ENCODE measurements at places on chromosomes 6 and 20.

- DNase-seq = no peak
Measured at GRCh38 chr6:15143086-15143485, 102.8 kb upstream of the JARID2 start.

GRCh38 chr6:17908831-17909230 lies 78.6 kb downstream of the KIF13A start:
- no peak for DNase-seq

DNA sequence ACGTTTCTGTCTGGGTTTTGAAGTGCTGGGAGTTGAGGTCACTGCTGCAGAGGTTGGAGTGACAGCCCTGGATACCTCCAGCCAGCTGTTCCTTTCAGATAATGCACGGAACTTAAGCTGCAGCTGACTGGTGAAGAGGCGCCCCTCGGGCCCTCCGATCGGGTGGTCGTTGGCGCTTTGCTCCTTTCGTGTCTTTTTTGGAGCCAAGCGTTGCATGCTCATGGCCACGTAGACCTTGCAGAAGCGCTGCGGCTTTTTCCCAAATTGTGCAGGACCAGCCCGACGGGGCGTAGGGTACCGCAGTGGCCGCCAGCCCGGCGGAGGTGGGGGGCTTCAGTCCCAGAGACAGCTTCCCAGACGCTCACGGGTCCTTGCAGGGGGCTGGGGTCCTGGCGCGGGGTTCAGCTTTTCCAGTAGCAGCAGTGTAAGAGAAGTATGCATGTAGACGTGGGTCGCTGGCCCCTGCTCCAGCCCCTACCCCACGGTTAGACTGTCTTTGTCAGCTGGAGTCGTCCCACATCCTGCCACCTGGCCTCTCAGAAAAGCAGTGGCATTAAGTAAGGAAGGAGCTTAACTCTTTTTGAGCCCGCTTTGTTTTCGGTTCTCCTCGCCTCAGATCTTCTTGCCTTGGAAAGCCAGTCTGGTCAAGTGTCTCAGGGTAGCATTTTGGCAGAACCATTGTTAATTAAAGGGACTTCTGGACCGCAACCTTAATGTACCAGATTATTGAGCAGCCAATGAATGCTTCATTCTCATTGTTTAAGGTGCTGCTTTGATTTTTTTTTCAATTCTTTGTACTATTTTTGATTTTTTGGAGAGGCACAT lies 838 bp downstream of the TNFAIP3 start:
- no peak for DNase-seq

- no peak for DNase-seq
Measured at GRCh38 chr6:170448317-170448716, 104.8 kb downstream of the PSMB1 start.

DNA sequence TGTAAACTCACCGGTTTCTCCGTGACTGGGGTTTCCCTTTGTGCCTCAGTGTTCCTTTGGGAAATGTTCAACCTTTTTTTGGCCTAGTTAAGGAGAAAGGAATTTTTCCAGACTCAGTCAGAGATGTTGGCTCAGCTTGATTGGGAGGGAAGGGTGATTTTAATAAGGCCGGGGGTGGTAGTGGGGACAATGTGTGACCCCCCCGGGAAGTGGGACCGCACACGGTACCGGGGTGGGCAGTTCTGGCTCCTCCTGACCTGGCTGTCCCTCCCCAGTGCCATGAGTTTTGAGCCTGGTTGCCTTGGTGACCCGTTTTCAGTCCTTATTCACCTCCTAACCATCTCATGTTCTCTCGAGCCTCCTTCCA lies 132.7 kb downstream of the SNX5 start:
- DNase-seq = no peak

DNA sequence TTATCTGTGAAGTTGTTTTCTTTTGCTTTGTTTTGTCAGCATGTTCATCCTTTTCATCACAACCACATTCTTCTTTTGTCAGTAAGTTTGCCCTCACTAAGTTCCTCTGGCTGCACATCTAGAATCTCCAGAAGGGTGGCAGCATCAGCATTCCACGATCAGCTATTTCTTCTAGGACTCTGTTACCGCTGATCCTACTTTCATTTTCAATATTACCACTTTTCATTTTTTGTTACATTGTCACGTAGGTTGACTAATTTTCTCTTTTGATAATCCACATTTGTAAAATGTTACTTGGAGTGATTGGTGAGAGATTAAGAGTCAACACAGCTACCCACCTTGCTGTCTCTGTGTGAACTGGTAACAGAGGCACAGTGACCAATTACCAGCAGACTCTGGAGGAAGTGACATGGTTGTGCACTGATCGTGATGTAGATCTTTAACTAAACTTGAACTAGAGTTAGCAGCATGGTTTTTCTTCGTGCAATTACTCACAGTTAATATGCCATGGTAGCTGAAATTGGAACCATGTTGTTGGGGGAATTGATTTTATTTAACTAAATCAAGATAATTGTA lies 307.9 kb upstream of the SLC35B3 start:
- DNase-seq = no peak

DNA sequence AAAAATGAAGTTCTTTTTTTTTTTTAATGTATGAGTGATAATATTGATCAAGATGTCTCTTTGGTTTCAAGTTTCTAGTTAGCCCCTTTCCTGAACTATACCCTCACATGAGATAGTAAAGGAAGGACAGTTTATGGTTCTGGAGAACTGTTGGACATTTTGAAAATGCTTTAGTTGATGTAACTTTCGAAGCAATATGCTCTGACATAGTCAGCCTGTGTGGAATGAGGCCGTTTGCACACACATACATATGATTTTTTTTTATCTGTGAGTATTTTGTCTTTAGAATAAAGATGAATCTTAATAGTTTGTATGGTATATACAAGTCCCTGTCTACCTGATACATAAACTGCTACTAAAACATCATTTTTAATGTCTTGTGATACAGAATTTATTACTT lies 177.0 kb downstream of the ARID1B start:
- DNase-seq = no peak

DNA sequence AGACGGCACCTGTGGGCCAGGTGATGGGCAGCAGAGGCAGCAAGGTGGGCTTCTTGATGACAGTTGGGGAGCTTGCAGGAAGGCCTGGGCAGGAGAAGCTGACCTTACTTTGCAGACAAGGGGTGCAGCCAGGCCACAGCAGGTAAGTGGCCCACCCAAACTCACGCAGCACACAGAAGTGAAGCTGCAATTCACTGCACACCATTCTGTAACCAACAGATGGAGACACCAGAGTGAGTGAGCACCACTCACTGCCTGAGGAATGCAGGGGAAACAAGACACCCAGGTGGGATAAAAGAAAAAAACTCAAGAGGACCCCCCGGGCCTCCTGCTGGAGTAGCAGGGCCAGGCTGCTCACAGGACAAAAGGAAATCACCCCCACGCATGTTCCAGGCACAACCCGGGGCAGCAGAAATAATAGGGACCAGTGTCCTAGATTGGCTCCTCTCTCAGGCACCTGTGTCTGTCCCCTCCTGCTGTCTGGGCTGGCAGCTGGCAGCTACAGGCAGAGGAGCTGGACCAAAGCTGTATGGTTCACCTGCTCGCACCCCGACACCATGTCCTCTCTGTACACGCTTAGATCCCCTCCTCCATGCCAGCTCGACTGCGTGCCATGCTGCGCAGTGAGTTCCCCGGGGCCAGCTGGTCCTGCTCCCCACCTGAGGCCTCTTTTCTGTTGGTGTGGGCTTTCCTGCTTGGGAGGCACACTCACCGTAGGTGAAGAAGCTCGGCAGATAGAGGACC lies 4.9 kb downstream of the MTCH1 start:
- no peak for DNase-seq

GRCh38 chr20:37439223-37439933 lies 81.7 kb upstream of the NNAT start:
- no peak for DNase-seq

GRCh38 chr6:14995208-14995607 lies 250.7 kb upstream of the JARID2 start:
- no peak for DNase-seq

GRCh38 chr20:60600036-60600435 lies 641.8 kb downstream of the CDH26 start:
- no peak for DNase-seq

- DNase-seq = no peak
Measured at GRCh38 chr6:108850669-108851465, 2.6 kb downstream of the ARMC2 start.

- DNase-seq = no peak
Measured at GRCh38 chr20:3082306-3082951, 2.1 kb downstream of the AVP start.

DNA sequence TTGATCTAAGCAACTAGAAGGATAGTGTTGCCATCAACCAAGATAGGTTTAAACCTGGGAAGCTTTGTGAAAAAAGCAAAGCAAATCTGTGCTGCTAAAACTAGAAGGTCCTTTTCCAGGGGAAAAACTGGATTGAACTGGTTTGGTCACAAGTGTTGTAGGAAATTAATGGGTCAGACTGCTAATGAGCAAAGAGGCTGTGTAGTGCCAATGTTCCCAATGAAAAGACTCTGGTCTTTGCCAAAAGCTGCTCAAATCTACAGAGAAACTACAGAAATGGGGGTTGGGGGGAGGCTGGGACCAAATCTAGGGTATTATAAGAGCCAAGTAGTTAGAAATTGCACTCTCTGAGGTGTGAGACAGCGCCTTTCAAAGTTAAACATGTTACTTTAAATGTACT lies 85.0 kb downstream of the PLCG1 start:
- DNase-seq = no peak

GRCh38 chr6:111484633-111484930 lies 1.6 kb upstream of the REV3L start:
- DNase-seq = no peak

DNA sequence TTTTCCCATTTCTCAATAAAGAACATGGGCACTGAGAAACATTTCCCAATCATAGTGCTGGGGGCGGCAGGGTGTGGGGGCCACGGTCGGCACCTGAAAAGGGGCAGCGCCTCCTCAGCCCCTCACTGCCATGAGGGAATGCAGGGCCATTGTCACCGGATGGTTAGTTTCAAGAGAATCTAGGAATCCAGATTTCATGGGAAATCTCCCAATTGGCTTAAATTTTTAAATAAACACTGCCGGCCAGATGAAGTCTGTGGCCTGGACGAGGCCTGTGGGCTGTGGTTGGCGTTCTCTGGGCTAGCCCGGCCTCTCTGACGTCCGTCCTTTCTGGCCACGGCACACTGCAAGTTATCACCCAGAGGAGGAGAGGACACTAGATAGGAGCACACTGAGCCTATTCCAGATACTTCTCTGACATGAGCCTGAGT lies 25.6 kb downstream of the MANBAL start:
- no peak for DNase-seq

DNA sequence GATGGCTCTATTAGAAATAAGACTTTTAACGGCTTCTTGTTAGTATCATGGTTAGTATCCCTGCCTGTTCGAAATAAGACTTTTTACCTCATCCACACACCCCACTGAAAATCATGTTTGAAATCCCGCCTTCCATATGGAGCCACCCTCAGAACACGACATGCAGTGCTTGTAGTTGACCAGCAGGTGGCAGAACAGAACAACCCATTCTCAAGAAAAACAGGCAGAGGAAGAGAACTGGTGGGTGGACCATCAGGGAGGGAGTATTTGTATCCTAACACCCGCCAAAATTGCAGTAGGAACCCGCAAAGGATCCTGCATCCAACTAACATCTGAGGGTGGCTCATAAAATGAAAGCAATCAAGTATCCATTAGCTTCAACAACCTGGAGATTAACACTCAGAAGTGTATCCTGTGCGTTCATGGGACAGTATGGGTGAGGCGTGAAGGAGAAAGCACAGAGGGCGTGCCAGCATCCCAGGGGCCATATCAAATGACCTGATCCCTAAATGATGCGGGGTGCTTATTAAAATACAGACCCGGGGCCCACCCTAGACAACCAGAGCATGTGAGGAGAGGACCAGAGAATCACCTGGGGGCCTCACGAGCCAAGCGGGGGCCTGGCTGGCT lies 89.6 kb upstream of the NHSL1 start:
- peak; percentile 78 for DNase-seq

DNA sequence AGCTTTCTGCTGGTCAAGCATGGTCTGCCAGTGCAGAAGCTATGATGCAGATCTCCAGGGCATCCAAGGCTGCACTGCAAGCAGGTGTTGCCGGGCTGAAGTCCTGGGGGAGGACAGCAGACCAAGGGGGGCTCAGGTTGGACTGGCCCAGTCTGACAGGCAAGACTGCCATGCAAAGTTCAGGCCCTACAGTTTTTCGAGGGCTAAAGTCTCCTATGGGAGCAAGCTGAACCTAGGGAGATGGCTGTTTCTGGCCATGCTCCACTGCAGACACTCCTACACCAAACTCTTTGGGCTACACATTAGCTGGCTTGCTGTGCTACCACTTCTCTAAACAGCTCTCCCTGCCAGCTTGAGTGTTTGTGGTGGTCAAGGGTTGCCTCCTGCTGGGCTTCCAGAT lies 130.0 kb upstream of the SYNCRIP start:
- no peak for DNase-seq

GRCh38 chr6:74973591-74973990 lies 232.3 kb downstream of the COL12A1 start:
- DNase-seq = no peak

GRCh38 chr20:36218380-36219064 lies 17.8 kb upstream of the AAR2 start:
- no peak for DNase-seq

DNA sequence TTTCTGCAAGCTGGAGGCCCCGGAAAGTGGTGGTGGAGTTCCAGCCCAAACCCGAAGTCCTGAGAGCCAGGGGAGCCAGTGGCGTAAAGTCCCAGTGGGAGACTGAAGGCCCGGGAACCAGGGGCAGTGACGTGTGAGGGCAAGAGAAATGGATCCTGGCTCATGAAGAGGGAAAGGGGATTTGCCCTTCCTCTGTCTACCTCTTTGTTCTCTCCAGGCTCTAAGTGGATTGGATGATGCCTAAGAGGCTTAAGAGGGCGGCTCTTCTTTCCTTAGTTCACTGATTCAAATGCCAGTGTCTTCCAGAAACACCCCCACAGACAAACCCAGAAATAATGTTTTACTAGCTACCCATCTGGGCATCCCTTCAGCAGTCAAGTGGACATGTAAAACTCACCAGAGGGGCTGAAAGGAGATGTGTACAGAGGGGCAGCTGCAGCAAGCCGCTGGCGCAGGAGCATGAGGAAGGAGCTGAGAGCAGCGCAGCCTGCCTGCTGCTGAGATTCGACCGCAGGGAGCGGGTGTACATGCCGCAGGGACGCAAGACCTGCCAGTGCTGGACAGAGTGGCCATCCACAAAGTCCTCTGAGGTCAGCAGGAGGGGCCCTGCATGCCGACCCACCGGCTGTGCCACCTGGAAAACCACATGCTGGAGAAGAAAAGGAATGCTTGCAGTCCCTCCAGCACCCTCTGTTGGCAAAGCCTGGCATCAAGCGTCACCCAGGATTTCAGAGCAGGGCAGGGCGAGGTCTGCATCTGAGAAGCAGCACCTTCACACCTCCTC lies 29.5 kb downstream of the CDYL start:
- no peak for DNase-seq

- no peak for DNase-seq
Measured at GRCh38 chr6:151148111-151148510, 91.7 kb upstream of the AKAP12 start.

- no peak for DNase-seq
Measured at GRCh38 chr6:93581371-93581770, 162.0 kb upstream of the EPHA7 start.

DNA sequence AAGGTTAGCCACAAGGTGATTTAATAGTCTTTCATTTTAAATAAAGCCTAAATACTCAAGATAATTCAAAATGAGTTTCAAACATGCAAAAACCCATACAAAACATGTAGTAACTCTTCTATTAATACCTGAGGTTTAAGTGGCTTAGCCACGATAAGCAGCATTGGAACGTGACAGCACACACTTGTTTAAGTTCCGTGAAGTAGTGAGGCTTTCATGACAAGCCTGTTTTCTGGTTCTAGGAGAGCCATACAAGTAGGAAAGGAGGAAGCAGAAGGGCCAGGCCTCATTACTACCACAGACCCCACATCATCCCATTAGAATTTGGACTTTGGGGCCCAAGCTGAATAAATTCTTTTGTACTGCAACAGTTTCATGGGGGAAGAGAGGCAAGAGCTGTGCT lies 54.3 kb upstream of the PRND start:
- no peak for DNase-seq
